Astrocyte of the hippocampus (primary cell): ENCODE measurements at places on chromosomes 6 and 20.

- peak; percentile 96 for DNase-seq
Observed at GRCh38 chr6:143176090-143177021, 115.7 kb downstream of the AIG1 start.

DNA sequence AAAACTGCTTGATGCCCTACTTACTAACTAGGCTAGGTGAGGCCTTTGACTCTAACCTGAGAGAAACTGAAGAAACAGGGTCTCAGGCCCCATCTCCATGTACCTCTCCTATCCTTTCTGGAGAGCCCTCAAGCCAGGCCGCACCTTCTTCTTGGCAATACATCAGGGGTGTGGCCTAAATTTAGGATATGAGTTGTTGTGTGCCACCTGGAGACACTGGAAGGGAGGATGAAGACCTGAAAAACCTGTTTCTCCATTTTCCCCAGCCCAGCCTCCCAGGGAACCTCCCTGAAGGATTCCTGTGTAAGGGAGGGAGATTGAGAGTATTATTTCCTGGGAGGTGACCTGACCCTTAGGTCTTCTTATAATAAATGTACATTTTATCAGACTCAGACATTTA is 3.1 kb downstream of the LY6G6D start:
- DNase-seq: no peak

GRCh38 chr6:56789879-56790278 is 147.2 kb upstream of the DST start:
- DNase-seq: no peak

GRCh38 chr6:110534731-110535492 is 58.5 kb upstream of the SLC22A16 start:
- peak; percentile 71 for DNase-seq

GRCh38 chr6:134446218-134446848 is 128.4 kb upstream of the SGK1 start:
- peak; percentile 23 for DNase-seq

DNA sequence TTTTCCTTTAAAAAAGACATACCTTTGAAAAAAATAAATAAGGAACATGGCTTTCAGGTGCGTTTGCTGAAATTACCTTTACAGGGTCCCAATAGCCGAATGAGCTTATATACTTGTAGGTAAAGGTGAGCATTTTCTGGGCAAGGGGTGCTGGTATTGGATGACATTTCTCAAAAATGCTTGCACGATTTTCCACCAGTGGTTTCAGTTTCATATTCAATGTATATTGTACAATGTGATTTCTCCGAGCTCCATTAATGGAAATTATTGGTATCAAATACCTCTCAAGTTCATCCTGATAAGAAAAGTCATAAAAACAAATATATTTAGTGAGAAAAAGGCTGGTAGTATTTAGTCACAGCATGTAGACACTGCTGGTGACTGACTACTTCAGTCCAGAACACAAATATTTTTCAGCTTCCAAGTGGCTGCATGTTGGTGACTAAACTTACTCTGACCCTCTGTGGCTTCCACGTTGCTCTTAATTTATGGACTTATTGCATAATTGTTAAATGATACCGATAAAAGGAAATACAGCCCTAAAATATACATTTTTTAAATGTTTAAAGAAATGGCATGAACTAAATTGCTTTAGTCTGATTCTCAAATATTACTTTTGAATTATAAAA is 32.9 kb upstream of the ZBTB24 start:
- DNase-seq: no peak
